Stimulated activated CD8-positive, alpha-beta memory T cell treated with anti-CD3 and anti-CD28 coated beads, Interleukin-4, amount 100 ng/mL, for 1 hour (primary cell): ENCODE measurements at places on chromosomes 4 and X.

DNA sequence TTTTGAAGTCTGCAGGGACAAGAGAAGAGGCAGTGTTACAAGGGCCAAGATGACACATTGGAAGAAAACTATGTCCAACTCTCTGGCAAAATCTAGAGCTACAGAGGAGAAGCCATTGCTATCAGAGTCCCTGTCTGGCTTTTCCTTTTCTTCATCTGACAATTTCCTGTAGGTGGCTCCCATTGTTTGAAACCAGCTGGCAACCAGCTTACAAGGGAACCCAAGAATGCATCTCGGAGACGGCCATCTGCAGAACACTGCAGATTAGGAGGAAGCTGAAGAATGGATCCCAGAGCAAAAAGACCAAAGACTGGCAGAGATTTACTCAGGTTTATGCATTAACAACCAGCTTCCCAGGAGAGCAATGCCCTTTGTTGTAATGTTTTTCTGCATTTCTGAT lies 216.2 kb upstream of the CTSO start:
- DNase-seq, result no peak

DNA sequence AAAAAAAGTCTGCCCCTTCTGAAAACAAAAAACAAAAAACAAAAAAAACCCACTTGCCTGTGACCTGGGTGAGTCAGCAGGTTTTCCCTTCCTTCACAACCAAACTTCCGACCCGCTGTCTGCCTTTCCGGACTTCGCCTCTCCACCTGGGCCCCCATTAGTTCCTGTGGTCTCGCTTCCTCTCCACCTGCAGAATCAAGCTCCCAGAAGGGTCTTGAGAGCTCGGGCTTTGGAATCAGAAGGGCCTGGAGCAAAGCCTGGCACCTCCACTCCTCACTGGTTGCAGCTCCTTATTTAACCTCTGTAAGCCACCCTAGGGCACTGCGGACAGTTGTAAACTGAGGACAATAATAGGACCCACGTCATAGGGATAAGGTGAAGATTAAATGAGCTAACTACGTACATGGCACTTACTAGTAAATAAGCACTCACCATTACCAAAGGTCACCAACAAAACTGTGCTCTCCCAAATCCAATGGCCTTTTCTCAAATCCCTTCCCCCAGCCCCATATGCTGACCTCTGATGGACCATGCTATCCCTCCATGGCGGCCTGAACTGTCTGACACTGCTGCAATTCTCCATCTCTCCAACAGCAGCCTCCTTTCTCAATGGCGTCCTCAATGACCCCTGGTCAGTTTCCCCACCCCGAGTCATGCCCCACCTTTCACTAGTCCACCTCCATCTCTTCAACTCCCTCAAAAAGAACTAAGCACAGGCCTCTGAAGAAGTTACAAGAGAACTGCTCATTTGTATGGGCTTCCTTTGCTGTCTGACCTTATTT lies 64.2 kb downstream of the IRF2 start:
- peak; percentile 9 for DNase-seq

- DNase-seq, result no peak
Observed at GRCh38 chr4:38611676-38612075, 52.3 kb upstream of the KLF3 start.

GRCh38 chr4:3515646-3516045 lies 16.6 kb downstream of the LRPAP1 start:
- DNase-seq, result no peak

- no peak for DNase-seq
Observed at GRCh38 chr4:102586644-102587021, 85.5 kb downstream of the NFKB1 start.

- no peak for DNase-seq
Observed at GRCh38 chr4:147844781-147845180, 112.9 kb downstream of the ARHGAP10 start.

GRCh38 chrX:82912382-82912781 lies 595.7 kb upstream of the POU3F4 start:
- DNase-seq, result no peak

DNA sequence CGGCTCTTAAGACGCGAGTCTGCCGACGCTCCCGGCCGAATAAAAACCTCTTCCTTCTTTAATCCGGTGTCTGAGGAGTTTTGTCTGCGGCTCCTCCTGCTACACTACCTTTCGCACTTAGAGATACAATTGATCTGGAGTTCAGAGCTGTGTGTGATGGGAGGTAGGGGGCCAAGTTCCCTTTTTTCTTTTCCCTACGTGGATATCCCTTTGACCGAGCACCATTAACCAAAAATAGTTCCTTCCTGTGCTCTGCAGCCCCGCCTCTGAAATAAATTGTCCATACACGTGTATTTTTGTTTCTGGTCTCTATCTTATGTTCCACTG lies 555 bp upstream of the PGM2 start:
- DNase-seq, result no peak
